Memory B cell (primary cell): ENCODE measurements at places on chromosomes 6 and 20.

DNA sequence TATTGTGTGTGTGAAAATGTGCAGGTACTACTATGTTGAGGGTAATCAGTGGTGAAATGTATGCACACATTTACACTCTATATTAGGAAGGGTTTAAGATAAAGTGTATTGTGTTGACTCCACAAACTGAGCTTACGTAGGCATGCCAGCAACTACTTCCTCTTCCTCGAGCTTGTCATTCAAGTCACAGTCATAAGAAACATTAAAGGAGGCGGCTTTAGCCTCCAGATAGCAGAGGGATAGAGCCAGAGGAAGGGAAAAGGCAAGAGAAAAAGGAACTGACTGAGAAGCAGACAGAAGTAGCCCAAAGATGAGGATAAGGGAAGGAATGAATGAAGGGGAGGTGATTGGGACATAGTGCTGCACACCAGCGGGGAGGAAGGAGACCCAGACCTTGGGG lies 55.2 kb downstream of the SMLR1 start:
- no peak for DNase-seq

GRCh38 chr6:39050453-39051112 lies 2.0 kb downstream of the GLP1R start:
- DNase-seq = no peak

DNA sequence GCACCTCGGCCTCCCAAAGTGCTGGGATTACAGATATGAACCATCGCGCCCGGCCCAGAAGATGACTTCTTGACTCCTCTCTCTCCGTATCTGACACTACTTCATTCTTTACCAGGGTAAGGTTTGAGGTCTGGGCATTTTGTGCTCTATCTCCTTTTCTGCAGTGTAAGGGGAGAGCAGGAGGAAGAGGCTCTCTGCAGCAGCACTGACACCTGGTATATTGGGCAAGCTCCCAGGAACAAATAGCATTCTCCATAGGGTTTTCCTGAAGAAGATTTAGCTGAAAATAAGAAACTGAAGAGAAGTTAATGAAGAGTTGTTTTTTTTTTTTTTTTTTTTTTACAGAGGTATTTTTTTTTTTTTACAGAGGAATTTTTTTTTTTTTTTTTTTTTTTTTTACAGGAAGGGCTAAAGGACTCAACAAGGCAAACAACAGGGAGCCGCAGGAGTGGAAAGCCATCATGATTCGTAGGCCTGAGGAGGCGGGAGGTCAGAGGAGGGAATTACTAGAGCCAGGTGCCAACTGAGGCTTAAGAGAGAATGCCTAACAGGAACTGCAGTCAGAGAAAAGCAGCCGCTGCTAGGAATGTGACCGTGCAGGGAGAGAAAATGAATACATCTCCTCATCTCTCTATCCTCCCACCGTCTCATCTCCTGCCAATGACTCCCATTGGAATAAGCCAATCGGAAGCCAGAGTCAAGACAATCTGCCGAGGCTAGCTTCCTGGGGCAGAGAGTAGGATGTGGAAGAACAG lies 34.7 kb upstream of the ADGRF4 start:
- DNase-seq = no peak

DNA sequence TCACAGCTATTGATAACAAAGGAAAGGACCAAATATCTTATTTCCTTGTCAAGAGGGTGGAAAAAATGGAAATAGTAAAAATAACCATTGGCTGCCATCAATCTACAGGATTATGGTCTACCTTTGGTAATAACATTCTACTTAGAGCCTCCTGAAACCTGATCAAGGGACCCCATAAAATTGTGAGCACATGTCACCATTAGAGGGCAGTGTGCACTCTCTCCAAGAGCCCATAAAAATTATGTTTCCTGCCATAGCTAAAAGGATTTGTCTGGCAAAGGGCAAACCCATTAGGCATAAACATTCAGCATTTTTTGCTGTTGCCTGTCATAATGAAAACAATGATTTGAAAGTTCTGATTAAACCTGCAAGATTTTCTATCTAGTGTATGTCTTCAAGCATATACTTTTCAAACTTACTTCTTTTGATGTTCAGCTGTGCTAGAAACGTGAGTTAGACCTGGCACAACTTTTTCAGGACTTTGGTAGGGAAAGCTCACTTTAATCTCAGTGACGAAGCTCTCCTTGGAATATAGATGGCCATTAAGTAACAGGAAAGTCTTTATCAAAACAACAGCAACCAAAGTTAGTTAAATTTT lies 120.7 kb upstream of the ZFP64 start:
- peak; percentile 24 for DNase-seq

DNA sequence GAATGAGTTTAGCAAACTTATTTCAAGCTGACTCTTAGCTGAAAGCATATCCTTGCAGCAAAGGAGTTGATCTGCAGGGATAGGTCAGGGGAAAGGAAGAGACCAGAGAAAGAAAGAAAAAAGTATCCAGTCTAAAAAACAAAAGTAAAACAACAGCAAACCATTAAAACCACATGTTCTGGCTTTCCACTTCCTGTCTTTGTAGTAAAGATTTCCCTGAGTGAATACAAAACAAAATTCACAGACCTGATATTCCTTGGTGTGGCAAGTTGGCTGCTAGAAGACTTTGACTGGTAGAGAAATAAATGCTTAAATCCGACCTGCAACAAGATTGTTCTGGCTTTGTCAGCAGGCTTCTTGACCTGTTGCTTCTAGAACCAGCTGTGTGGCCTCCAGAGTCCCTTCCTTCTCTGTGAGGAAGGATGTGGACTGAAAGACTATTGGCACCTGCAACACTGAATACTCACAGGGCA lies 23.4 kb upstream of the MCM3 start:
- DNase-seq = no peak

GRCh38 chr20:23754731-23755130 lies 4.0 kb upstream of the CST1 start:
- DNase-seq = no peak

DNA sequence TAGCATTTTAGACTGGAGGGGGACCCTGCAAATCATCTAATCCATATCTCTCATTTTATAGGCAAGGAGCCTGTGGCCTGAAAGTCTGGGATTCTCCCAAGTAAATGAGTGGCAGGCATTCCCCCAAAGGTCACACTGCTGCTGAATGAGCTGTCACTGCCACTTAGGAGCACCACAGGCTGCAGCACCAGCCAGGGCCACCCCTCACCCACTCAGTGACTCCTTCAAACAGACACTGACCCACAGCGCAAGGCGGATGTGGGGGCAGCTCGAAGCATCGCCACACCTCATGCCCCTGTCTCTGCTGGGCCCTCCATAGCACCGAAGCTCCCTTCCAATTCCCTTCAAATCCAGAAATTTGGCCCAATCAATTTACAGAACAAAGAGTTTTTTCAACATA lies 119.9 kb upstream of the ARID1B start:
- DNase-seq = no peak

DNA sequence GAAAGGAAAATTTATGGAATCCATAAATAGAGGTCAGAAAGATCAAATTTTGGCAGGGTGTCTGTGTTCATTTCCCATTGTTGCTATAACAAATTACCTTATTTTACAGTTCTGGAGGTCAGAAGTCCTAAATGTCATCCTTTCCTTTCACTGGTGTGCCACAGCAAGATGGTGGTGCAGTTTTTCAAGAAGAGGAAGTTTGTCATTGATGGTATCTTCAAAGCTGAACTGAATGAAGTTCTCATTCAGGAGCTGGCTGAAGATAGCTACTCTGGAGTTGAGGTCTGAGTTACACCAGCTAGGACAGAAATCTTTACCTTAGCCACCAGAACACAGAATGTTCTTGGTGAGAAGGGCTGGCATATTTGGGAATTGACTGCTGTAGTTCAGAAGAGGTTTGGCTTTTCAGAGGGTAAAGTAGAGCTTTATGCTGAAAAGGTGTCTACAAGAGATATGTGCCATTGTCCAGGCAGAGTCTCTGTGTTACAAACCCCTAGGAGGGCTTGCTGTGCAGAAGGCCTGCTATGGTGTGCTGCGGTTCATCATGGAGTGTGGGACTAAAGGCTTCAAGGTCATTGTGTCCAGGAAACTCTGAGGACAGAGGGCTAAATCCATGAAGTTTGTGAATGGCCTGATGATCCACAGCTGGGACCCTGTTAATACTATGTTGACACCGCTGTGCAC lies 7.2 kb upstream of the CCNC start:
- DNase-seq = no peak

- no peak for DNase-seq
Measured at GRCh38 chr6:45584127-45584526, 206.4 kb upstream of the SUPT3H start.

- no peak for DNase-seq
Measured at GRCh38 chr20:62304331-62305148, 1.7 kb downstream of the ADRM1 start.

- DNase-seq = no peak
Measured at GRCh38 chr20:19986419-19986818, 30.7 kb upstream of the NAA20 start.

GRCh38 chr6:14975471-14975817 lies 270.4 kb upstream of the JARID2 start:
- no peak for DNase-seq

- no peak for DNase-seq
Measured at GRCh38 chr20:9409352-9409751, 105.0 kb upstream of the LAMP5 start.

- no peak for DNase-seq
Measured at GRCh38 chr6:21846541-21847451, 253.2 kb downstream of the SOX4 start.

GRCh38 chr6:158536084-158536890 lies 23.6 kb upstream of the TMEM181 start:
- peak; percentile 67 for DNase-seq

GRCh38 chr6:146282837-146283236 lies 254.0 kb downstream of the GRM1 start:
- no peak for DNase-seq

DNA sequence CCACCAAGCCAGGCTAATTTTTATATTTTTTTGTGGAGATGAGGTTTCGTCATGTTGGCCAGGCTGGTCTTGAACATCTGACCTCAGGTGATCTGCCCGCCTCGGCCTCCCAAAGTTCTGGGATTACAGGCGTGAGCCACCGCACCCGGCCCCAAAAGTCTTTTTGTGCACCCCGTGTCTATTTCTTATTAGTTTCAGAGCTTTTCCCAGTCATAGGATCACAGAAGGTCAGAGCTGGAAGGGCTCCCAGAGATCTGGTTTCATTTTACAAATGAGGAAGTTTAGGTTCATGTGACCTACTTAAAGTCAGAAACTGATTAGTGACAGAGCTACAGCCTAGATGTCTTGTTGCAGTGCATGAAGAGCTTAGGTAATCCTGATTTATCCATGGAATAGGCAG lies 1.6 kb upstream of the OGFRL1 start:
- no peak for DNase-seq

- DNase-seq = no peak
Measured at GRCh38 chr6:111700135-111700690, 94.5 kb upstream of the TRAF3IP2 start.
